ENCODE measurements at places on chromosomes 13 and 19.

DNA sequence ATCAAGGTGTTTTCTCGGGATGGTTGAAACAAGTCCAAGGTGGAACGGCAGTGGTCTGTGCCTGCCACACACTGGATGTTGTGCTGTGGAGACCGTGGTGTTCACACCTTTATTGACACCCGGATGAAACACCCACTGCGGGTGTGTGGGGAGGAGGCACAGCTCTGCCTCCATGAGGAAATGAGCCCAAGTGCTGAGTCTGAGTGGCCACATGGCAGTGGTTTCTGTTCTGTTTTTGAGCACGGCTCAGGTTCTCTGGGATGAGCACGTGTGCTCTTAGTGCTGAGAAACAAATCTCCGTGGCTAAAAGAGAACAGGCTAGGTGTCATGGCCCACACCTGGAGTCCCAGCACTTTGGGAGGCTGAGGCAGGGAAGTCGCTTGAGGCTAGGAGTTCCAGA lies 29.5 kb downstream of the UPF1 start:
- no peak for DNase-seq

DNA sequence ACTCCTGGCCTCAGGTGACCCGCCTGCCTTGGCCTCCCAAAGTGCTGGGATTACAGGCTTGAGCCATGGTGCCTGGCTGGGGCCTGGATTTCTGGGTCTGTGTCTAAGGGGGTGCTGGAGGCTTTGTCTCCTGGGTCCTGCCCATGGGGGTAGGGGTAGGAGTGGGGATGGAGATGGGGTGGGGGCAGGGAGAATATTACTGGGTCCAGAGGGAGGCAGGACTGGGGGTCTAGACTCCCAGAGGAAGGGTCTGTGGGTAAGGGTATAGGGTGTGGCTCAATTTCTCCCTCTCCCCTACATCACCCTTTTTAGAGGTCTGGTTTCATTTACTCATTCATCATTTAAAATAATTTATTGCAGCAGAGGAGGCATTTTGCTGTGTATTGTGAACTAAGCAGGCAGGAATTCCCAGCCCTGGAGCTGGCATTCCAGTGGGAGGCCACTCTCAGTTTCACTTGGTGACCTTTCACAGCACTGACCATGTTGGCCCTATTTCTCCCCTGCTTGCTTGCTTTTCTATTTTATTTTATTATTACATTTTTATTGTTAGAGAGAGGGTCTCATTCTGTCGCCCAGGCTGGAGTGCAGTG lies 810 bp upstream of the NFKBID start:
- DNase-seq = no peak

DNA sequence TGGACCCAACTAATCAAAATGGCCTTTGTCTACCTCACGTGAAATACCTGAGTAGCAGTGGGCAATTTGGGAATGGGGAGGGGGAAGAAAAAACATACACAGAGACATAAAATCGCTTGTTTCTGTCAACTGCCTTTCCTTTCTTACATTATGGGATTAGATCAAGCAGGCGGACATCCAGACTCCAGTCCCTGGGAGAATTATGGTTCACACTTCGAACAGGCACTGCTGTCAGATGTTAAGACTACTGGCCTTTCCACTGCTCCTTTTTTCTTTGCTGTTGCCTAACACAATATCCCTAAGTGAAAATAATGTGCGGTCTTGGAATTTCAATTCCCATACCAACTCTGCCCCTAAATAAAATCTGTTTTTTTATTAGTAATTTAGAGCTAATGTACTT lies 1719.7 kb upstream of the SLC10A2 start:
- DNase-seq = no peak

- no peak for DNase-seq
Measured at GRCh38 chr19:22783651-22784410, at the start of gene ZNF99. Gene ZNF99, minus strand, starts transcription at chr19:22784151. Its CDS starts 135 bp downstream, at chr19:22784016.

- no peak for DNase-seq
Measured at GRCh38 chr19:40633207-40633606, 32.0 kb downstream of the LTBP4 start.

DNA sequence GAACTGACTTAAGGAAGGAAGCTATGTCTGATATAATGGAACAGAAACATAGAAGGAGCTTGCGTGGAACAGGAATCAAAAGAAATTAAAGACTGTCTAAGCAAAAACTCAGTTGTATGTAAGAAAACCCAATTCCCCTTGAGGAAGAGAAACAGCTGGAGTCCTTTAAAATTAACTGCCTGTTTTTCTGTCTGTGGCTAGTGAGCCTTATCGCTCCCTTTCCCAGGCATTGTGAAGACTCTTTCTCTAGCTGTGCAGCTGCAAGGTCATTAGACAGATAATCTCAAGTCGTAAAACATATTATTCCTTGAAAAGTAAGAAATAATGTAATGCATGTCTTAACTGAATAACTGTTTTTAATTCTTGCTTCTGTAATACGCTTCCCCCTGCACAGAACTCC lies 39.7 kb upstream of the IGSF23 start:
- no peak for DNase-seq

DNA sequence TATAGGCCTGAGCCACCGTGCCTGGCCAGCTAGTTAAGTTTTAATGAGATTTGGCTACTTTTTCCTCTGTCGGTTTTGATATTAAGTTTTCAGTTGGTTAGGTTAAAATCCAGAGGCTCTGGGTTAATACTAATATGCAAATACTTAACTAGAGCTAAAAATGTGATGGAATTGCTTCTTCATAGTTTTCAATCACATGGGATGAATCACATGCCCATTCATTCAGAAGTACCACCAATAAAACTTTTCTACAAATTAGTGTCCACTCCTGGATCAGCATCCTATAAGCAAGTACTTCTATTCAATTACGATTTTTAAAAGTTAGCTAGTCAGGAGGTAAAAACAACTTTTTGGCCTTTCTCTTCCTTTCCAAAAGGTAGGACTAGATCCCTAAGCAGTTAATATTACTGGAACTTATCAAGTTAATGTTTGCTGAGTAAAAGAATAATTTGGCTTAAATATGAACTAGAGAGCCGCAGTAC lies 4.3 kb downstream of the SLC25A30 start:
- DNase-seq = no peak

DNA sequence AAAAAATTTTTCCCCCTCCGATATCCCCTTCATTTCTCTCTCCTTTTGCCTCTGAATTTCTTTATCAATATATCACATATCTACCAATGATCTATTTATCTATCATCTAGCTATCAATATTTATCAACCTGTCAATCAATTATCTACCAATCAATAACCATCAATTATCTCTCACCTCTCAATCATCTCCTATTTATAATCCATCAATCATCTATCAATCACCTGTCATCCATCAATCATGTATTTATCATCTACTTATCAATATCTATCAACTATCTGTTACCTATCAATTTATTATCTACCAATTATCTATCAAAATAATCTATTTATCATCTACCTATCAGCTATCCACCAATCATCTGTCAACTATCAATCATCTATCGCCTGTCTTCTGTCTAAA lies 17.1 kb downstream of the MBD3L1 start:
- no peak for DNase-seq

GRCh38 chr13:28849441-28849840 lies 29.3 kb downstream of the MTUS2 start:
- no peak for DNase-seq

DNA sequence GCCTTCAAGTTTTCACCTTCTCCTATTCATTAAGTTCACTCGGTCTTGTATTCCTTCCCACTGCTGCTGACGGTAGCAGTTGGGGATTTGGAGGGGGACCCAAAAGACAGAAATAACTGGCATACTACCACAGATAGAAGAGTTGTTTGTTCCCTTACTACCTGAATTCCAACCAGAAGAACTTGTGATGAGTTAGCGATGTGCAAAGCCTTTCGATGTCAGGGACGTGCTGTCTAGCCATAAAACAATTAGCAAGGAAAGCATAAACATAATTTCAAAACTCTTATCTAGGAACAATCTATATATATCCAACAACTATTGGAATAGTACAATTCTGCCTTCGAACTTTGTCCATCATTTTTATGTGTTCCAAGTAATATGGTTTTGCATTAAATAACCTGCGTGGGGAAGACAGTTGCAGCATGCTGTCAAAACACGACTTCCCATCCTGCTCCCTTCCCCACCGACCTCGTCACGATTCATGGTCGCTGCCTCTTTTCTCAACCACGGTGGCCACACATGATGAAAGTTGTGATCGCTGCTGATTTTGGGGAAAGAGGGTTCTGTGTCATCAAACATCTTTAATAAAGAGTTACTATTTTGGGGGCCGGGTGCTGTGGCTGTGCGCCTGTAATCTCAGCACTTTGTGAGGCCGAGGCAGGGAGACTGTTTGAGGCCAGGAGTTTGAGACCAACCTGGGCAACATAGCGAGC lies 3.8 kb upstream of the SLC7A9 start:
- no peak for DNase-seq

- peak; percentile 35 for DNase-seq
Measured at GRCh38 chr13:44969551-44970484, 19.5 kb downstream of the NUFIP1 start.

DNA sequence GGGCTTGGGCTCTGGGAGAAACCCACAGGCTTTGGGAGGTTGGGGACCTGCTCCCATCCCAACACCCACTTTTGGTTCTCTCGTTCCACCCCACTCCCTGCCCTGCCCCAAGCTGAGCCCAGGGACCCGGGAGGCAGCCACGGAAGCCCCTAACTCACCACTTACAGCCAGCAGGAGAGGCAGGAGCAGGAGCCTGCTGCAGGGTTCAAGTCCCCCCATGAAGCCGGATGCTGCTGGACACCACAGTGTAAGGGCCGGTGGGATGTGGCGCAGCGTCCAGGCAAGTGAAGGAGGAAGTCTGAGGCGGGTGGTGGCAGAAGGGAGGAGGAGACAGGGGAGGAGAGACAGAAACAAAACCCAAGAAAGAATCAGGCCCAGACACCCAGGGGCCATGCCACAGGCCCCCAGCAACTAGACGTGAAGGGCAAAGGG lies at the start of gene TYROBP:
Gene TYROBP, minus strand, starts transcription at position 286 of the 432 bp plus-strand sequence. Its CDS starts 67 bp downstream, at position 219.
- DNase-seq = no peak

GRCh38 chr13:75873494-75873893 lies 237.4 kb downstream of the LMO7 start:
- DNase-seq = no peak

DNA sequence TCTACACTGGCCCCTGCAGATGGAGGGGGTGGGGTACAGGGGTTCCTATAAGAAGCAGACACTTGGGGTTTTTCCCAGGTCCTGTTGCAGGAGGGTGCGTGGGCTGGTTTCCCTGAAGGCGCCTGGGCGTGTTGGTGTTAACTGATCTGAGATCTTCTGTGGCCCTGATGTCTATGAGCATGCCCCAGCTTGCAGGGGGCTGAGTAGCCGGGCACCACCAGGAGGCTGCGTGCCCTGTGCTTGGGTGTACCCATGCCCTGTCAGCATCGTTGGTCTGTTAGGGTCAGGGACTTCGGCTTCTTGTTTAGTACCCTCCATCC lies 45.3 kb downstream of the CAPN12 start:
- DNase-seq = no peak

GRCh38 chr19:11338569-11339253 lies 746 bp downstream of the RAB3D start:
- no peak for DNase-seq

GRCh38 chr13:41608839-41609177 lies 151.5 kb downstream of the RGCC start:
- no peak for DNase-seq

- DNase-seq = no peak
Measured at GRCh38 chr19:55545443-55545842, at the start of gene SBK3. Gene SBK3, minus strand, starts transcription at chr19:55545543. Its CDS starts 0 bp downstream, at chr19:55545543.

- DNase-seq = no peak
Measured at GRCh38 chr13:33556828-33557227, 261.1 kb upstream of the RFC3 start.

DNA sequence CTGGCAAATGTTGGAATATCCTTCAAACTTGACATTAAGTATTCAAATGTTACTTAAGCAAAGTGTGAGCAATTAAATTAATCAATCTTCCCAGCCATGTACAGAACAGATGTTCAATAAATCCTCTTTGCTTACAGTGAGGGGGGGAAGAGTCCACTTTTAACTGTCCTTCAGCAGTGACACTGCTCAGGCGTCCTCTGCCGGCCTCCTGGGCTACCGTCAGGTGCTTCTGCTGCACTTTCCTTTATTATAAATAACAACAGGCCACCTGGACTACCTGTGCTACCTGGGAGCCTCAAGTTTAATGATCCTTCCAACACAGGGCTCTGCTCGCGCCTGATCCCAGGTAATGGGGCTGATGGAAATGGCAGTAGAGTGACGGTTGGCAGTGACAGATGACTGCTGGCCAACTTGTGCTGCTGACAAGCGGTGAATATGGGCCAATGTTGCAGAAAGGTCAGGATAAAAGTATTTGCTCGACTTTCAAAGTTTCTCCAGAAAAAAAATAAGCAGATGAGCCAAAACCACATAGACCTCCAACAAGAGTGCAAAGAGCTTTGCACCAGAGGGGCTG lies 460.0 kb upstream of the ZNF507 start:
- DNase-seq = no peak

DNA sequence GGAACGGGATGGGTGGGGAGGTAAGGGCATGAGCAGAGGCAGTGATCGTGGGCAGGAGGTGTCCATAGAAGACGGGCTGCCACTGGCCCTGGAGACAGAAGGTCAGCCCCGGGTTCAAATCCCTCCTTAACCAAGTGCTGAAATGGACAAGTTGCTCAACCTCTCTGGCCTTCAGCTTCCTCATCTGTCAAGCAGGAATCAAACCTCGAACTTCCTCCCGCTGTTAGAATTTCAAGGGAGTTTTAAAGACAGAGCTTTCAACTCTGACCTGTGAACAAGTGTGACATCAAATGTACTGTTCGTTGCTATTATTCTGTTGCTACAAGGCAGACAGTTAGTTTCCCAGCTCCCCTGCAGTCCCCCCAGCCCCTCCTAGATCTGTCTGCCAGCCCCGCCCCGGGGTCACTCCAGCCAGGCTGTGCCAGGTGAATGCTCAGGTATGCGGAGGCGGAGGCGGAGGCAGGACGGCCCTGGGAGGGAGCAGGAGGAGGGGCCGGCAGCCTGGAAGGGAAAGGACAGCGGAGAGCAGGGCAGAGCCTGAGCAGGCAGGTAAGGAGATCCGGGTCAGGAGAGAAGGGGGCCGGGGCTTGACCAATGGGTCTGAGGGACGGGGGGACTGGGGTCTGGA lies at the start of gene EPS8L1:
Gene EPS8L1, plus strand, starts transcription at position 499 of the 628 bp plus-strand sequence. CDS start 576 bp downstream, outside the sequence.
- DNase-seq = no peak

DNA sequence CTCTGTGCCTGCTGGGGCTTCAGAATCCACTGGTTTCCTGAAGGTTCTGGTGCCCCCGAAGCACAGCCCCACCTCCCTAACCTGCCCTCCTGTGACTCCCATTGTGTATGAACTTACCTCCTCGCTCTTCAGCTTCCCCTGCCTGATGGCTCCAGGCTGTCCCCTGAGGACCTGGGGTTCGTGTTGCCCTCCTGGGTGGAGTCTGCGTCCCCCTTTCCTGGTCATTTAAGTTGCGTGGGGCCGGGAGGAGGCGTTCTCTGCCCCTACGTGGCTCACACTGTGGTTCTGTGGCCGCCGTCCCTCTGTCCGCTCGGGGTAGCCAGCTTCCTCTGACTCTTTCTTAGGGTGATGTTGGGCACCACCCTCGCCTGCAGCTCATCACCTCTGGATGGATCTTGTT lies 13.9 kb downstream of the TFDP1 start:
- DNase-seq = no peak

- no peak for DNase-seq
Measured at GRCh38 chr13:77544355-77544754, 8.8 kb downstream of the SCEL start.

GRCh38 chr19:37362733-37363132 lies 8.2 kb upstream of the ZNF527 start:
- DNase-seq = no peak

GRCh38 chr13:109773276-109773675 lies 13.1 kb downstream of the IRS2 start:
- DNase-seq = peak; percentile 50

Measured in A549 (cell line).